Muscle of leg (tissue), 16 donors: ENCODE measurements at places on chromosomes 3 and 15. TPM values are rescaled to one million over a fixed set of nuclear protein-coding genes. Genes with fewer than 3 reads are reported as not detected.
A peak's percentile ranks its signal among the peaks of the same experiment; 100 is the strongest.

INKA1 gene
- total RNA-seq: 13.2 TPM

SPESP1 gene
- 2.7 TPM for total RNA-seq

KIF15 gene
- 9.6 TPM for total RNA-seq

TARS3 gene
- total RNA-seq: 19.3 TPM

ISL2 gene
- 0.04 TPM for total RNA-seq

APBA2 gene
- 4.7 TPM for total RNA-seq

- no peak for DNase-seq
These were observed 66.6 kb upstream of the TGFBR2 start for GRCh38 chr3:30539772-30540171.

DNA sequence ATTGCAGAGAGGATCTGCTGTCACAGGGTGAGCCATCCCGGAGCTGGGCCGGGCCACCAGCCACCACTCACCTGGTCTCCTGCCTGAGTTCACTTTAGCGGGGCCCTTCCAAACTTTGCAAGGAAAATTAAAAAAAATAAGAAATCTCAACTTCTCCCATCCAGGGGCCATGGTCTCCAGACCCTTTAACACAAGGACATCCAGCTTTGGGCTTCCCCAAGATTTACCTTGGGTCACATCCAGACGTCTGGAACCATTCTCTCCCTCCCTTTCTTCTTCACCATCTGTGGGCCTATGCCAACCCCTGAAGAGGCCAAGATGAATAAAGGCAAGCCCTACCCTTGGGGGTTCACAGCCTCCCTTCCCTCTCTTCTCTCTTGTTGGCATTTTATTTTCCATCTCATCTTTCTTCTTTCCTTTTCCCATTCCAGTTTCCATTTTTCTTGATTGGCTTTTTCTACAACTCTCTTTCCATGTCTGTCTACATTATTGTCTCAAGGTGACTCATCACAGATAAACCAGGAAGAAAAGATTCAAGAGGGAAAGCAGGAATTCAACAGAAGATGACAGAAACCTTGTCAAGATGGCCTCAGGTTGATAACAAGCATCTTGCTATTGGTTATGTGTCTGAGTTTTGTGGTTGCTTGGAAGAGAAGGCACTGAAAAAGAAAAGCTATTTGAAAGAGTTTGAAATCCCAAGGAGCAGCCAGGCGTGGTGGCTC, 49.5 kb downstream of the ITGA11 start:
- no peak for DNase-seq

DNA sequence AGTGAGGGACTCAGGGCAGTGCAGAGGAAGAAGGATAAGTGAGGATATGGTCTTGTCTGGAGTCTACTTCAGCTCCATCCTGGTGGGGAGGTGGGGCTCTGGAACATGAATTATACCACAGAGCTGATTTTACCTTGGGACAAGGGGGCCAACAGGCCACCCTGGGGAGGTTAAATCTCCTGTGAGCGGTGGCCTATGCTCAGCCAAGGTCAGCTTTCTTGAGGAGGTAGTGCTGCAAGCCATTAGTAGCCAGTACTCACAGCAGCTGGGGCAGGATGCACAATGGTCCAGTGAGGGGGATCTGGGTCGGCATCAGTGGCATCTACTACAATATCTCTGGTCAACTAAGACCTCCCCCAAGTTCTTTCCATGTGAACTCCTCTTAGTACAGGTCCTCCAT, 49.7 kb downstream of the XYLB start:
- no peak for DNase-seq

DNA sequence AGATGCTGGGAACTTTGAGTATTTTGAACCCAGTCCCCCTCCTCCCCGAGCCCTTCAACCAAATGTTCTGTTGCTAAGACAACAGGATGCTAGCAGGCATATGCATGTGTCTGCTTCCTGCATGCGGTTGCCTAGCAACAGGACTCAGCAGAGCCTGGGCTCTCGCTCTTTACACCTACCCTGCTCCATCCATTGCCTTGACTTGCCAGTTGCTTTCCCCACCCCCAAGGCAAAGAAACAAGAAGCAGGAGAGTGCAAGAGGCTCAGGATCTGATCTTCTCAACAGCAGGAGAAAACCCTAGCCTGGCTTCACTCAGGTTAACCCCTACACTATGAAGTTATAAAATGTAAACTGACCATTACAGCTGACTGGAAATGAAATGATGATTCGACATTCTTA, 393.0 kb downstream of the IGSF11 start:
- peak; percentile 51 for DNase-seq

GRCh38 chr15:29142129-29142747, 127.4 kb downstream of the NSMCE3 start:
- DNase-seq: no peak

- no peak for DNase-seq
These were observed 11.7 kb upstream of the SEMA3B start for GRCh38 chr3:50256978-50257890.

DNA sequence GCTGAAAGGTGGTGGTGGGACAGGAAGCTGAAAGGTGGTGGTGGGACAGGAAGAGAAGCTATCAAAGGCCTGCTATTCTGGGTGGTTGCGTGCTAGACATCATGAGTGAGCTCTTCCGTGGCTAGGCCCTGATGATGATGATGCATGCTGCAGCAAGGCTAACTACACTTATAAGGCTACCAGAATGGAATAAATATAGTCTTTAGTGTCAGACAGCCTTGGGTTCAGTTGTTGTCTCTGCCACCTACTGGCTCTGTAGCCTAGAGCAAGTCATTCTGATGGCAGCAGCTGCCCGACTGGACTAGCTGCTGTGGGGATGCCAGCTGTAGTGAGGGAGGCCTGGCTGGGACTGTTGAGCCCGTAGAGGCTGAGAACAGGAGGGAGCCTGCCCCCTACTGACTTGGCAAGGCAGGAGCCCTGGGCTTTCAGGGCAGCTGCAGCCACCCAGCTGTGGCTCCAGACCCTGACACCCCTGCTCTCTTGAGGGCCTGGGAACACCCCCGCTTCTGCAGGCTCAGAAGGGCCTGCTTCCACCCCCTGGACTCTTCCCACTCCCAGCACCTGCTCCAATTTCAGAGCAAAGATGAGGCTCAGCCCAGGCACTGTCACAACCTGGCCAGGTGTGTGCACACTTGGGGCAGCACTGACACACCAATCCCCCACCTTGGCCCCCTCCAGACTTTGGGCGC, 21.4 kb upstream of the ZBED2 start:
- DNase-seq: no peak

DNA sequence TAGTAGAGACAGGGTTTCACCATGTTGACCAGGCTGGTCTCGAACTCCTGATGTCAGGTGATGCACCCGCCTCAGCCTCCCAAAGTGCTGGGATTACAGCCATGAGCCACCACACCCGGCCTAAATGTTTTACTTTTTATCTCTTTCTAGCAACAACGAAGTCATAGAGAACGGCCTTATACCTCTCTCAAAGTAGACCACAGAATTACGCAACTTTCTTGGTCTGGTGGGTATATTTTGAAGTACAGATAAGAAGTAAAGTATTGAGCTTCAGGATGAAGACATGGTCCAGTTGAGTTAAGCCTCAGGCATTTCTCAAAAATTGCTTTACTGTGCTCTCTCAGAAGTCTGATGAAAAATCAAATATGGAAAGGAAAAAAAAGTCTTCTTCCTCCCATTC, 30.6 kb downstream of the FAM240A start:
- no peak for DNase-seq

- DNase-seq: no peak
These were observed 283.3 kb upstream of the TRIM42 start for GRCh38 chr3:140394488-140395133.

- DNase-seq: no peak
These were observed 53.5 kb downstream of the PLXNA1 start for GRCh38 chr3:127036209-127037020.

DNA sequence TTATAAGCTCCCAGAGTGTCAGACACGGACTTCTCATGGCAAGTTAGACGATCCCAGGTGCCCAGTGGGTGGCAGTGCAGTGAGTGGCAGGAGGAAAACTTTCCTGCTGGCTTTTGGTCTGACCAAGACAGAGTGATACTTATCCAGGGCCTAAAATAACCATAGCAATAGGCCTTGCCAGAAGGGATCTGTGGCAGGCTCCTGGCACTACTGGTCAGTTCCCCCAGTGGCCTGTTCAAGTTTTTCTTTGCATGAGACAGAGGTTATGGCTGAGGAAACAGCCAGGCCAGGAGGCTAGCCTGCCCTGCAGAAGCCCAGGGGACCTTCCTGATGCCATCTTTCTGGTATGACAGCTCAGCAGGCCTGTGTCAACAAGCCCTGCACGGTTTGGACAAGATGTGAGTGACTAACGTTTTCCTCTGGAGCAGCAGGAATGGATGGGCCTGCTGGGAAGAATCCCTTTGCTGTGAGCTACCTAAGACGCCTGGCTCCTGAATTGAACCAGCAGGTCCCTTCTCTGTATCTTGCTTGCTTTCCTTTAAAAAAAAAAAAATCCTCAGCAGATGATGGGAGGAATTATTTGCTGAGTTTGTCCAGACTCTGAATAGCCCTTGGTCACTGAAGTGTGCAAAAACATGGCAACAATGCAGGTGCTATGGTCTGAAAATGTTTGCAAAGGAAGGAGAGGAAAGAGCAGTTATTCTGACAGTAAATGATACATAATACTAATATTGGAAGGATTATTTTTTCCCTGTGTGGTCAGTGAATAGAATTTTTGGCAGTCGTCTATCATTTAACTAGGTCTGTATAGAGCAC, 18.0 kb downstream of the SCG5 start:
- peak; percentile 75 for DNase-seq
